ENCODE measurements at places on chromosomes 7 and 10. TPM values are rescaled to one million over a fixed set of nuclear protein-coding genes. Genes with fewer than 3 reads are reported as not detected.

Gene PIK3CG
- total RNA-seq: 0.09 TPM

- peaks cover 19% of the 10 kb centered on the region for H3K27me3 ChIP-seq
- no peak for DNase-seq
- peaks cover 14% of the 10 kb centered on the region for H3K4me1 ChIP-seq
- no peak overlapping the region for H3K4me3 ChIP-seq
- H3K36me3 ChIP-seq: no peaks in the 10 kb centered on the region
Measured at GRCh38 chr7:33750177-33750576, 155.2 kb upstream of the BMPER start.

DNA sequence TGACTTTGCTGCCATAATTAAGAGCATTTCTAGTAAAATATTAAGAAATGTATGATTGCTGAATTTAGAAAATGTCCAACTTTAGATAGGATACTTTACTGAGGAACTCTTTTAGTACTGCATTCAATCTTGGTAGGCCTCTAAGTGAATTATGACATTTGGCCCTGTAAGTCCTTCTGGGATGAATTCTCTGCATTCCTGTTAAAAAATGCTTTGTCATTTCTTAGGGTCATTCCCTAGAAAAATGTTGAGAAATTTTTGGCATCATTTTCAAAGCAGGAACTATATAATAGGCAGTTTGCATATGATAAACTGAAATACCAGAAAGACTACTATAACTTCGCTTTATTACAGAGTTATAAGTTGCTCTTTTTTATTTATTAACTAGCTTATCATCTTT is 69.3 kb upstream of the PRR15 start:
- H3K4me1 ChIP-seq: peaks cover 36% of the 10 kb centered on the region
- no peak for DNase-seq
- H3K27ac ChIP-seq: no peak overlapping the region
- no peak overlapping the region for H3K4me3 ChIP-seq

- peaks cover 1% of the 10 kb centered on the region for H3K27me3 ChIP-seq
- H3K4me3 ChIP-seq: no peak overlapping the region
- no peak overlapping the region for H3K27ac ChIP-seq
- H3K36me3 ChIP-seq: no peaks in the 10 kb centered on the region
- H3K4me1 ChIP-seq: no peaks in the 10 kb centered on the region
Measured at GRCh38 chr10:63692220-63692896, 171.2 kb downstream of the REEP3 start.

Gene CD36
- total RNA-seq: 0.44 TPM

DNA sequence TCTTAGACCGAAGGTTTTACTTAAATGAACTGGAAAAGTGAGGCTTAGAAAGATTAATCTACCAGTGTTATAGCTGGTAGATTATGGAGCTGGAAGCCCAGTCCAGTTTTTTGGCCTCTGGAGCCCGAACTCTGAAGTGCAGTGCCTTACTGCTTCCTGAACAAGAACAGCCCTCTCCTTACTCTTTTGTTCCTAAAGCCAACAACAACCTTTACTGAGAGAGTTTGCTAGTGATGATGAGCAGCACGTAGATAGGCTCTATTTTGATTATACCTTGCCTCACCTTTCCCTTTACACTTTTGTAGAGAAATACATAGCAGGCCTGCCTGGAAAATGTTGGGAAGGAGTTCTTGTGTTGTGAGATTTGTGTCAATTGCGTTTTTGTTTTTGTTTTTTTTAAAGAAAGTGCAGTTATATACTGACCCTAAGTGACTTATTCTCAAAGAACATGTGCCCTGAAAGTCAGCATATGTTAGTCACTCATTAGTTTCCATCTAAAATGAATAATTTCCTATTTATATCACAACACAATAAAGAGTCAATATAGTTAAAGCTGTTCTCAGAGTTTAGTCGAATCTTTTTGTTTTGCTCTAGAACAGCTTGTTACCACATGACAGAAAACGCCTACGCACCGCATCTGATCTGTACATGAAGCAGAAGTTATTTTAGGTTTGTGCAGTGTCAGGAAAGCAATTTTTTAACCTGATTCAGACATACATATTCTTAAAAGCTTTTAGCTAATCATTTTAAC is 33.0 kb downstream of the PLEKHA1 start:
- H3K36me3 ChIP-seq: peaks cover 8% of the 10 kb centered on the region
- no peak for DNase-seq
- H3K4me1 ChIP-seq: peaks cover 6% of the 10 kb centered on the region
- H3K4me3 ChIP-seq: no peak overlapping the region

Gene GPER1
- 2.4 TPM for total RNA-seq

Gene EFCAB10
- total RNA-seq: not detected

DNA sequence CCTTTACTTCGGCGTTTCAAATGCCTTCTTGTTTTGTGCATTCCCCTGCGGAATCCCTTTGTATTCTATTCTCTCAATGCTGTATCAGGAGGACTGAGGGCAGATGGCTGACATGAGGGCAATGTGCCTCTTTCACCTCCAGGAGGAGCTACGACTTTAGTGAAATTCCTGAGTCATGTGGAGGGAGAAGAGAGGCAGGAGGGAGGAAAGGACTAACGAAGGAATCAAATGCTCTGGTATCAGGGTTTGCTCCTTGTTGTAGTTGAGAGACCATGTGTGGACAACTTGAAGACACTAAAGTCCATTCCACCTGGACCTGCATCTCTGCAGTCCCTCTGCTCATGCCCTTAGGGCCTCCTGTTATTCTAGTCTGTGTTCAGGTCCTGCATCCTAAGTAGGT is 40.2 kb upstream of the PRSS58 start:
- DNase-seq: no peak
- no peaks in the 10 kb centered on the region for H3K4me1 ChIP-seq
- H3K4me3 ChIP-seq: no peak overlapping the region
- H3K27me3 ChIP-seq: peaks cover 19% of the 10 kb centered on the region
- no peaks in the 10 kb centered on the region for H3K36me3 ChIP-seq
- H3K27ac ChIP-seq: no peak overlapping the region

GRCh38 chr7:2452074-2452507 is 24.1 kb downstream of the GRIFIN start:
- H3K4me3 ChIP-seq: peak overlapping the region; percentile 46
- H3K27me3 ChIP-seq: peaks cover 2% of the 10 kb centered on the region
- H3K36me3 ChIP-seq: peaks cover 2% of the 10 kb centered on the region
- H3K4me1 ChIP-seq: peaks cover 6% of the 10 kb centered on the region

- H3K27ac ChIP-seq: no peak overlapping the region
- H3K27me3 ChIP-seq: peaks cover 13% of the 10 kb centered on the region
- no peaks in the 10 kb centered on the region for H3K36me3 ChIP-seq
- peaks cover 17% of the 10 kb centered on the region for H3K4me1 ChIP-seq
Measured at GRCh38 chr10:126459878-126460481, 71.7 kb upstream of the ADAM12 start.

DNA sequence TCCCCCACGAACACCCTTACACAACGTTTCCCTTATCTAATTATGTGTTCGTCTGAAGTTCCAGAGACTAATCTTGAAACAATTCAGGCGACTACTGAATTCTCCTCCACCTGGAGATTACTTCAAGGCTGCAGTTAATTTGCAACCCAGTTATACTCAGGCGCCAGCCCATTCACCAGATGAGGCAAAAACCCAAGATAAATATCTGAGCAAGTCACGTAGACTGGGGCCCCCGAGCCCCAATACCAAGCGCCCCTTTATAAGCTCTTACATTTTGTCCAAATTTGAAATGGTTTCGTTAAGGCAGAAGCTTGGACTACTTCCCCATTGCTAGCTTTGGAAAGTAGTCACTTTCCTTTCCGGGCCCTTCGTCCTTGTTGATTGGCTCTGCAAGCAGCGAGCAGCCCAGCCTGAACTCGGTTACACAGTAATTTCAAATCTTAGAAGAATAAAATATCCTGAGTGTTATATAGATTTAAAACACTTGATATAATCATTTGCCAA is 1.2 kb downstream of the TPK1 start:
- H3K27me3 ChIP-seq: peaks cover 6% of the 10 kb centered on the region
- H3K36me3 ChIP-seq: peaks cover 6% of the 10 kb centered on the region
- H3K4me1 ChIP-seq: peaks cover 2% of the 10 kb centered on the region

Gene ZPBP
- not detected for total RNA-seq

Gene ITGA8
- 19.2 TPM for total RNA-seq

DNA sequence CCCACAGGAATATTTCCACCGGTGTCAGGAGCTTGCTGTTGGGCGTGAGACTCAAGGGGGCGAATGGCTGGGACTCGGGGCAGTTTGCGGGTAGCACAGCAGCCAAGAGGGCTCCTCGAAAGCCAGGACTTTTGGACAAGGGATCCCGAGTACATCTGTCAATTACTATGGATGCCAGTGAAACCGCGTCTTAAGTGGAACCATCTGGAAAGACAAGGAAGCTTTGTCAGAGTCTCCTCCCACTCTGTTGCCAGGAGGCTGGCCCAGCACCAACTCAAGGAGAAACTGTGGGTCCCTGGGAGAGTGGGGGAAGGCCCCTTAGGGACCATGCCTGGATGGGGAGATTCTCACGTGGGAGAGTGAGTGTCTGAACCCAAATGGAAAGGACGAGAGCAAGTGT is 57.1 kb downstream of the C10orf143 start:
- no peak for DNase-seq
- no peaks in the 10 kb centered on the region for H3K4me1 ChIP-seq
- no peak overlapping the region for H3K4me3 ChIP-seq
- no peaks in the 10 kb centered on the region for H3K36me3 ChIP-seq

GRCh38 chr10:112250555-112250954 is 32.6 kb upstream of the TECTB start:
- DNase-seq: no peak
- no peak overlapping the region for H3K27ac ChIP-seq
- H3K36me3 ChIP-seq: no peaks in the 10 kb centered on the region
- H3K4me3 ChIP-seq: no peak overlapping the region

GRCh38 chr10:91163869-91164474 is 56.5 kb upstream of the PCGF5 start:
- peak; percentile 48 for DNase-seq
- peak overlapping the region; percentile 78 for H3K4me3 ChIP-seq
- no peaks in the 10 kb centered on the region for H3K36me3 ChIP-seq
- H3K27me3 ChIP-seq: peaks cover 58% of the 10 kb centered on the region
- H3K27ac ChIP-seq: peak overlapping the region; percentile 70
- H3K4me1 ChIP-seq: peaks cover 20% of the 10 kb centered on the region

GRCh38 chr7:26365077-26365900 is 73.6 kb downstream of the SNX10 start:
- H3K27ac ChIP-seq: peak overlapping the region; percentile 64
- peaks cover 35% of the 10 kb centered on the region for H3K4me1 ChIP-seq
- H3K27me3 ChIP-seq: no peaks in the 10 kb centered on the region
- DNase-seq: no peak
- no peaks in the 10 kb centered on the region for H3K36me3 ChIP-seq

GRCh38 chr10:97096261-97097083 is 89.3 kb downstream of the SLIT1 start:
- no peak overlapping the region for H3K4me3 ChIP-seq
- H3K27ac ChIP-seq: no peak overlapping the region
- no peak for DNase-seq
- H3K27me3 ChIP-seq: peaks cover 53% of the 10 kb centered on the region

Gene SPDYE6
- not detected for total RNA-seq

DNA sequence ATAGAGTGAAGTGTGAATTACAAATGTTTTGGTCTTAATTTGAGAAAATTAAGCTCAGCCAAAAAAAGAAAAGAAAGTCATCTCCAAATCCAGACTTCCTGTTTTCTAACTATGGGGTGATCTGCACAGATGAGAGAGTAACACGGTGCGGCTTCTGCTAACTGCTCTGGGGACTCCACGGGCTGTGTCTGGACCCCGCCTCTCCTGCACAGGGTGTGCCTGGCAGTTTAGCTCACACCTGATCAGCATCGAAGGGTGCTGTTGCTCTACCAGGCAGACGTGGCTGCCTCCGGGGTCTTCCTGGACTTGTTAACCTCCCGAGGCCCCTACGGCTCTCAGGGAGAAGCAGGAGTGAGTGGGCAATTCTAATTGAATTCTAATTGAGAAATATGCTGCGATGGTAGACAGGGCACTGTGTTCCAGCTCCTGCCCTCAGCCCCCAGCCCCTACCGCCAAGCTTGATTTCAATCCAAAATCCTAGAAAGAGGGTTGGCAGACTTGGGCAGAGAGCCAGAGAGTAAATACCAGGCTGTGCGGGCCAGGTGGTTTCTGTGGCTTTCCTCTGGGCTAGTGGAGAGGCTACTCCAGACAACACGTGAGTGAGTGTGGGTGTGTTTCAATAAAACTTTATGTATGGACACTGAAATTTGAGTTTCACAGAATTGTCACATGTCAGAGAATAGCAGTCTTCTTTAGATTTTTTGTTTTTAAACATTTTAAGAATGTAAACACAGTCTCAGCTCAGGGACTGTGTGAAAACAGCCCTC is 13.4 kb downstream of the SHH start:
- no peak overlapping the region for H3K27ac ChIP-seq
- peaks cover 75% of the 10 kb centered on the region for H3K27me3 ChIP-seq
- no peaks in the 10 kb centered on the region for H3K36me3 ChIP-seq
- H3K4me1 ChIP-seq: peaks cover 5% of the 10 kb centered on the region
- DNase-seq: no peak

- H3K27ac ChIP-seq: no peak overlapping the region
- H3K4me3 ChIP-seq: no peak overlapping the region
- H3K4me1 ChIP-seq: no peaks in the 10 kb centered on the region
- H3K36me3 ChIP-seq: no peaks in the 10 kb centered on the region
- peaks cover 68% of the 10 kb centered on the region for H3K27me3 ChIP-seq
Measured at GRCh38 chr10:1249142-1249920, 193.1 kb downstream of the WDR37 start.

Gene TMEM130
- 12.5 TPM for total RNA-seq

GRCh38 chr7:10022957-10023356 is 950.7 kb upstream of the PHF14 start:
- no peak for DNase-seq
- no peak overlapping the region for H3K4me3 ChIP-seq
- no peaks in the 10 kb centered on the region for H3K27me3 ChIP-seq

- DNase-seq: no peak
- peak overlapping the region; percentile 96 for H3K4me3 ChIP-seq
- peaks cover 4% of the 10 kb centered on the region for H3K36me3 ChIP-seq
- peak overlapping the region; percentile 98 for H3K27ac ChIP-seq
- H3K27me3 ChIP-seq: no peaks in the 10 kb centered on the region
- H3K4me1 ChIP-seq: peaks cover 21% of the 10 kb centered on the region
Measured at GRCh38 chr10:70169649-70170364, 507 bp downstream of the SAR1A start.

GRCh38 chr10:122954731-122955050 is 664 bp upstream of the C10orf88 start:
- H3K4me1 ChIP-seq: peaks cover 20% of the 10 kb centered on the region
- H3K36me3 ChIP-seq: peaks cover 3% of the 10 kb centered on the region
- peaks cover 50% of the 10 kb centered on the region for H3K27me3 ChIP-seq
- no peak overlapping the region for H3K27ac ChIP-seq

- peaks cover 2% of the 10 kb centered on the region for H3K27me3 ChIP-seq
- H3K4me1 ChIP-seq: peaks cover 29% of the 10 kb centered on the region
- no peak overlapping the region for H3K27ac ChIP-seq
- peaks cover 22% of the 10 kb centered on the region for H3K36me3 ChIP-seq
- DNase-seq: no peak
Measured at GRCh38 chr7:33700001-33700899, 205.1 kb upstream of the BMPER start.

Gene DNAJB9
- 14.5 TPM for total RNA-seq

Measured in mesothelial cell of epicardium (in vitro differentiated cells).